ENCODE measurements at places on chromosomes 4 and X. TPM values are rescaled to one million over a fixed set of nuclear protein-coding genes. Genes with fewer than 3 reads are reported as not detected.

Gene ITM2A
- 565 TPM for total RNA-seq

Gene SUPT20HL2
- total RNA-seq = 1.2 TPM

Gene UGT2A3
- total RNA-seq = not detected

DNA sequence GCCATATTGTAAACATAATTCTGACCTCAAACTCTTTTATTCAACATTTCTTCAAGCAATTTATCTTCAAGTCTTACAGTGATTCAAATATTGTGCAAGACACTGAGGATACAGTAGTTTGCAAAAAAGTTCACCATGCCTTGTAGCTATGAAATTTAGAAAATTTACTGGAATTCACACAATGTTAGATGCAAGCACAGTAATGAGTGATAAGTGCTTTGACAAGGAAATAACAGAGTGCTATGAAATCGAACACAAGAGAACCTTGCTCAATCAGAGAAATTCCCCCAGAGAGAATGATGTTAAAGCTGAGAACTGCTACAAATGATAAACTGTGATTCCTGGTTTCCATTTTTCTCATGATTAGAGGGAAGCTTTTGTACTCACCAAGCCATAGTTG is 952.9 kb downstream of the FAT4 start:
- DNase-seq = no peak

DNA sequence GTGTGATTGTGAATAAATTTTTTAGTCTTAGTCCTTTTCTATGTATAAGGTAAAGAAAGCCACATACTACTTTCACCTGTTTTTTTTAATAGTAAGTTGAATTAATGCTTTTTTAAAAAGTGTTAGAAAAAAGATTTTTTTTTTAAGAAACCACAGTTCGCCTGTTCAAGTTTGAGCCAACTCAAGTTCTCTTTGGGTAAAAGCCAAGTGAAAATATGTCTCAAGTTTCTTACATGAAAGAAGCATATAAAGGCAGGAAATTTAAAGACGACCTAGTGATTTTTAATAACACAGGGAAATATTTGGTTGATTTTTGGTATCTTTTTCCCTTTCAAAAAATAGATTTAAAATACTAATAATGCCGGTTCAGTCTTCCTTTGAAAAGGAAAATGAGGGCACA is 369.9 kb upstream of the NR3C2 start:
- no peak for DNase-seq
